ENCODE measurements at places on chromosomes 4 and X. TPM values are rescaled to one million over a fixed set of nuclear protein-coding genes. Genes with fewer than 3 reads are reported as not detected.

GRCh38 chrX:139454743-139455142, 75.8 kb upstream of the F9 start:
- no peak overlapping the region for H3K27ac ChIP-seq
- no peaks in the 10 kb centered on the region for H3K4me1 ChIP-seq
- H3K4me3 ChIP-seq = no peak overlapping the region

DNA sequence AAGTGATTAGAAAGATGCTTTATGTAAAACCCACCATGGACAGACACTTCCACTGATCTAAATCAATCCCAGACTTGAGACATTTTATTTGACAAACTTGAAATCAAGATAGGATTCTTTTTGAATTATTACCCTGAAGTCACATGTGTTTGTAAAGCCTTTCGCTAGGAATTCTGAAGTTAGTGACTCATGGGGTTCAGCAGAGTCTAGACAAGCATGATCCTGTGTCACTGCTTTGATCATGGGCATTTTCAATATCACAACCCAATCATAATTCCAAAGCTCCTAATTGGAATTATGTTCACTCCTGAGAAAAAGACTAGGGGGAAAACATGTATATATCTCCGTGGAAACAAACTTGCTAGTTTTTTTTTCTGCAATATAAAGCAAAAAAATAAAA, 67.5 kb upstream of the BMP3 start:
- no peaks in the 10 kb centered on the region for H3K27me3 ChIP-seq
- no peak overlapping the region for H3K27ac ChIP-seq
- no peak for DNase-seq
- no peak overlapping the region for H3K4me3 ChIP-seq
- H3K36me3 ChIP-seq = no peaks in the 10 kb centered on the region

DNA sequence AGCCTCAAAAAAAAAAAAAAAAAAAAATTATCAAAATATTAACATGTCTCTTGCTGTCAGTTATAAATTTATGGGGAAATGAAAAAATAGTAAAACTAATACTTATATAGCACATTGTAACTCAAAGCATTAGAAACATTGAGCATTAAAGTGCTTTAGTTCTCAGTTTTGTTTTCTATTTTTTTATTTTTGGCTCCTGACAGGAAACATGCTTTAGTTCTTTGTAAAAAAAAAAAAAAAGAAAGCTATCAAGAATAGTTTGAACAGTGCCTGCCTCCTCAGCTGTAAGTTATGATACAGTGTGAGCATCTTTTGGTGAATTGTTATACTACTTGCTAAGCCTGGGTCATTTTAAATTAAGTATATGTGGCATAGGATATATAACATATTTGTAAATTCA, 5.1 kb upstream of the CENPC start:
- no peak for DNase-seq
- no peak overlapping the region for H3K4me3 ChIP-seq
- no peak overlapping the region for H3K27ac ChIP-seq

WAS gene
- total RNA-seq = 12.4 TPM
